T-cell (primary cell): ENCODE measurements at places on chromosomes 2 and 18.

- no peak for DNase-seq
These were observed 660.7 kb upstream of the CNTNAP5 start for GRCh38 chr2:123364243-123364896.

DNA sequence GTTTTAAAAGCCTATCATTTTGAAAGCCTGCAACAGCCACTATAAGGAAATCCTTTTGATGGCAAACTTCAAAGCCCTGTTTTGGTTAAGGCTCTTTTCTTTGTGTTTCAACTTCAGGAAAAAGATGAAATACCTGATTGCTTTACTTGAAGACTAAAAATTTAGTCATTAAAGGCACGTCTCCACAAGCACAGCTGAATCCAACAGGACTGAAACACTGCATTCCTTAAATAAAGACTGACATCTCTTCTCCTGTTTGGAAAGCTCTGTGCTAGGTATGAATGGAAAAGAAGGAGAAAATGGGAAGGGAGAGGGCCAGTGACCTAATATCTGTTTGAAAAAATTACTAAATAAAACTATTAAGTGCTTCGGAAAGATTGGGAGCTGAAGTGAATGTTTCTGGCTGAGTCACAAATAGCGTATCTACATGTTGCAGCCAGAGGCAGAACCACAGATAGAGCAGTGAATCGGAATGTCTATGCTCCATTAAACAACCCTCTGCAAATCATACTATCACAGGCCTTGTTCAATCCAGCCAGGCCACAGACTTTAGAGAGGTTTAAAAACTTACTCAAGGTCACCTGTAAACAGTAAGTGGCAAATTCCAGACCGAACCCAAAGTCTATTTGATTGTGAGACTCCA lies 21.1 kb upstream of the RALBP1 start:
- DNase-seq = no peak

DNA sequence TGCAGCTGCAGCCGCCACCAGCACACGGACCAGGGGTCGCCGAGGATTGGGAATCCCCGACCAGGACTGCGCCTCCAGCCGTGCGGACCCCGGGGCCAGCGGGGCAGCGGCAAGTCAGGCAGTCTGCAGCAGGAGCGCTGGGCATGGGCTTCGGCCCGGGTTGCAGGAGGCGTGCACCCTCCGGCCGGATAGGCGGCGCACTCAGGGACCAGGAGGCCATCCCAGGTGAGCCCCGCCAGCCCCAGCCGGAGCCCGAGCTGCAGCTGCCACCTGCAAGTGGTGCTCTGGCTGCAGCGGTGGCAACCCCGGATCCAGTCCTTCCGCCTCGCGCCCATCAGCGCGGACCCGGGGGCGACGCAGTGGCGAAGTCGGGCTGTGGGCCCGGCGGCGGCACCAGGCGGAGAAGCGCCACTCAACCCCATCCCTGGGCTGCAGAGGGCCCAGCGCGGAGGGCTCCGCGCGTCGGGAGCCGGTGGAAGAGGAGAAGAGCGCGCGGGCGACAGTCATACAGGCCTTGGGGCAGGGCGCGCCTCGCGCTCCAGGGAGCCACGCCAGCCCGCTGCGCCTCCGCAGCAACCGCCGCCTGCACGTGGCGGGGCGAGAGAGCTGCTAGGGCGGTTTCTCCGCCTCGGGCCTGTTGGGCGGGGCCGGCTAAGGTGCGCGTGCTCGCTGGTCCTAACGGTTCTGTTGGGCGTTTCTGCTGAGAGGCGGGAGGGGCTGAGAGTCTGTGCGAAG lies 73.8 kb downstream of the RPIA start:
- DNase-seq = peak; percentile 58

DNA sequence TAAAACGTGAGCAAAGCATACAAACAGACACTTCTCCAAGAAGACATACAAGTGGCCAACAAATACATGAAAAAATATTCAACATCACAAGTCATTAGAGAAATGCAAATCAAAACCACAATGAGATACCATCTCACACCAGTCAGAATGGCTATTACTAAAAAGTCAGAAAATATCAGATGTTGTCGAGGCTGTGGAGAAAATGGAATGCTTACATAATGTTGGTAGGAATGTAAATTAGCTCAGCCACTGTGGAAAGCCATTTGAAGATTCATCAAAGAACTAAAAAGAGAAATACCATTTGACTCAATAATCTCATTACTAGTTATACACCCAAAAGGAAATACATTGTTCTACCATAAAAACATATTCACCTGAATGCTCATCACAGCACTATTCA lies 825.7 kb downstream of the SUCLG1 start:
- DNase-seq = no peak

- no peak for DNase-seq
These were observed 941 bp downstream of the EHD3 start for GRCh38 chr2:31234683-31235503.

DNA sequence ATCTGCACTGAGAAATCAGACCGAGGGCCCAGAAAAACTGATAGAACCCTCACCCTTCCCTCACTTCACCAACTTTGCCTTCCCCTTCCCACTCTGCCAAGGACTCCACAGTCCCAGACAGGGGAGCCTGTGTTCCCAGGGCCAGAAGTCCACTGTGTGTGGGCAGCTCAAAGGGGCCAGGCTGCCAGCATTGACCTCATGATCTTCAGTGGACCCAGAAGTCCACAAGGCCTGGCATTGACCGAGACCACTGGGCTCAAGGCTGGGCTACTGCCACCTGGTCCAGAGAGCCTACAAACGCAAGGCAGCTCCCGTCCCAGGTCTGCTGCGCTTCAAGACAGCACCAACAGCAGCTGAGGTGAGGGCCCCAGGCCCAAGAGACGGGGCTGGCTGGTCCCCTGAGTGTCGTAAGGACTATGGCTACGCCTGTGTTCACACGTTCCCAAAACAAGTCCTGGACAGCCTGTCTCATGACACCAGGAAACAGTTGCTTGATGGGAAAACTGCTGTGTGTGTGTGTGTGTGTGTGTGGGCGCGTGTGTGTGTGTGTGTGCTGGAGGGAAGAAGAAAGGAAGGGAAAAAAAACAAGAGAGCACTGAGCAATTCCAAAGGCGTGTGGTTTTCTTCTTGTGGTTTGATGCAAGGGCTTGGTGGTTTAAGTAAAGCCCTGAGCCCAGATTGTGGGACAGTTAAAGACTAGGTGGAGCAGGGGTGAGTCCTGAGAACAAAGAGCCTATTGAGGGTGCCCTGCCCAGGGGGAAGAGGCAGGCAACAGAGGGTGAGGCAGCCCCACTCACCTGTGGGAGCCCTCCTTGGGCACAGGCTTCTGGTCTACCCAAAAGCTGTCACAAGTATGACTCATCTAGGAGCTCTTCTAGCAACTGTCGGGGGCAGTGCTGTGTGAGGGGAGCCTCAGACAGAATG lies 46.6 kb upstream of the ZBTB7C start:
- peak; percentile 24 for DNase-seq
